Fibroblast of upper back skin (primary cell): ENCODE measurements at places on chromosomes 7 and 10.

- no peak for DNase-seq
Measured at GRCh38 chr7:70857793-70858545, 274.0 kb upstream of the GALNT17 start.

DNA sequence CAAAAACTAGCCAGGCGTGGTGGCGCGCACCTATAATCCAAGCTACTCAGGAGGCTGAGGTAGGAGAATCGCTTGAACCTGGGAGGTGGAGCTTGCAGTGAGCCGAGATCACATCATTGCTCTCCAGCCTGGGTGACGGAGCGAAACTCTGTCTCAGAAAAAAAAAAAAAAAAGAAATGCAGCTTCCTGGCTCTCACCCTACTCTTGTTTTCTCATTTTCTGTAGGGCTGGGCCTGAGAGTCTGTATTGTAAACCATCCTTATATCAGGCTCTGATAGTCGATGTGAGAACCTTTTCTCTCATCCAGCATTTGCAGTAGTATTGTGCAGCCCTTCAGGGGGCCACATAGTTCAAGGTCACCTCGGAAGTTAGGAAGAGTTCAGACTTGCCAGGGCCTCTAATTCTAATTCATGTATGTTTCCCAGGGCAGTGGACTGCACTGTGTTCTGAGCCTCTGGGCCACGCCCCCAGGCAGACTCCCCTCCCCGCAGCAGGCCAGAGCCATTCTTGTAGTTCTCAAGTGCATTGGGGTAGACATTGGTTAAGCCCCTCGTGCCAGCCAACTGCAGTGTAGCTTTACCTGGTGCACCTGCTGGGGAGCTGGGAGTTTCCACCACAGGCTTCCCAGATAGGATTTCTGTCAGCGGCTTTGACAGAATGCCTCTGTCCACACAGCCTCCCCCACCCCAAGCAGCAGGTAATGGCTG lies 38.3 kb upstream of the PDCD4 start:
- DNase-seq = no peak

- DNase-seq = no peak
Measured at GRCh38 chr7:1681581-1681980, 11.5 kb downstream of the ELFN1 start.

DNA sequence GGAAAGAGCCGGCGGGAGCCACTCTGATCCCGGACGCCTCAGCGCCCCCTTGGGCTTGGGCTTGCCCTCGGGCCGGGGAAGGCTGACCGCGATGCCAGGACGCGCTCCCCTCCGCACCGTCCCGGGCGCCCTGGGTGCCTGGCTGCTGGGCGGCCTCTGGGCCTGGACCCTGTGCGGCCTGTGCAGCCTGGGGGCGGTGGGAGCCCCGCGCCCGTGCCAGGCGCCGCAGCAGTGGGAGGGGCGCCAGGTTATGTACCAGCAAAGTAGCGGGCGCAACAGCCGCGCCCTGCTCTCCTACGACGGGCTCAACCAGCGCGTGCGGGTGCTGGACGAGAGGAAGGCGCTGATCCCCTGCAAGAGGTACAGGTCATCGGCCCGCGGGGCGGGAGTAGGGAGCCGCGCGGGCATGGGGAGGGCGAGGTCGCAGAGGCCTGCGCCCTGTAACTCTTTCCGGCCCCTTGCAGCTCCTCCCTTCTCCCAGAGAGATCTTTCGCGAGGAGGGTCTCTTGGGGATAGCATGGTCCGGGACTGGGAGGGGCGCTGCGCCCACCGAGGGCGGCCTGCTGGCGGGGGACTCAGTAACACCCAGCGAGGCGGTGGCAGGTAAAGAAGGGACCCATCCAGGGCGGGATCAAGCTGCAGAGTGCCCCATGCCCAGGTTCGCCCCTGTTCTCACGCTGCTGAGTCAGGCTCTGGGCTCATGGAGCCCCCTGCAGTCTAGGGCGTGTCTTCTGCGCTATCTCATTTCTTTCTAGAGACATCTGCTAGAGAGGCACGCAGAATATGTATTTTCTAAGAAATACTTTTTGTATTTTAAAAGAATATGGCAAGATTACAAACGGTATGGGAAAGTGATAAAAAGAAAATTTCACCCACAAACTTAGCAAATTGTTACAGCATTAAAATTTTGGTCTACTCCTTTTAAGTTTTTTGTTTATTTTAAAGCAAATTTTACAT lies 687 bp downstream of the EPDR1 start:
- DNase-seq = no peak

GRCh38 chr10:95601116-95601719 lies 40.0 kb upstream of the SORBS1 start:
- peak; percentile 83 for DNase-seq
